Activated CD4-positive, alpha-beta T cell treated with anti-CD3 and anti-CD28 coated beads, Interleukin-2, Interleukin-6, amounts not matched to agents 100 ng/mL and 50 ng/mL, durations not matched to agents 16 hours and 8 hours (primary cell): ENCODE measurements at places on chromosomes 12 and 14.

DNA sequence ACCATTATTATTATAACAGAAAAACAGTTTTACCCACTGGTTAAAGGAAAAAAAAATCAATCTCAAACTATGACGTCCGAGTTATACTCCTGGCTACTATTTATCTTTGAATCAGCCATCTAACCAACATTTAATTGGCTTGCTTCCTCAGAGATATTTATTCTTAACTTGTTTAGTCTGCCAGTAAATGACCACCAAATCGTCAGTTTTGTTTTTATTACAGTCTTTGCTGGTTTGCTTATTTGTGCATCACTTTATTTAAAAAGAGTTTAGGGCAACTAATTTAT lies 71.2 kb downstream of the RASSF8 start:
- DNase-seq = no peak

- DNase-seq = peak; percentile 86
These were observed 568.3 kb downstream of the TMEM121 start for GRCh38 chr14:106094654-106095189.

GRCh38 chr12:89846473-89847055 lies 137.9 kb upstream of the ATP2B1 start:
- DNase-seq = no peak

DNA sequence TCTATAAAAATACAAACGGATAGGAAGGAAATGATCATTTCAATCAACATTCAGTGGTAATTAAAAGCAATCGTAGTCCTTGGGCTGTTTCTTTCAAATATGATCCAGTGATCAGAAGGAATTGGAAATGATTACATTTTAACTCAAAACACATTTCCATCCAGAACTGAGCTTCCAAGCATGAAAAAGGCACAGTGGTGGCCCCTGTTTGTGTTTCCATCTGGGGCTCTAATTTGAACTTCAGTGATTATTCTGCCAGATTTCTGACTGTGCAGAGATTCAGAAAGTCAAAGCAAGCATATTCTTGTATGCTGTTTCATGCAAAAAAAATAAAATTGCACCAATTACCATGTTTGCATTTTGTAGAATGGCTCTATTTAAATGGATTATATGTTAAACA lies 157.0 kb upstream of the LMNTD1 start:
- no peak for DNase-seq

DNA sequence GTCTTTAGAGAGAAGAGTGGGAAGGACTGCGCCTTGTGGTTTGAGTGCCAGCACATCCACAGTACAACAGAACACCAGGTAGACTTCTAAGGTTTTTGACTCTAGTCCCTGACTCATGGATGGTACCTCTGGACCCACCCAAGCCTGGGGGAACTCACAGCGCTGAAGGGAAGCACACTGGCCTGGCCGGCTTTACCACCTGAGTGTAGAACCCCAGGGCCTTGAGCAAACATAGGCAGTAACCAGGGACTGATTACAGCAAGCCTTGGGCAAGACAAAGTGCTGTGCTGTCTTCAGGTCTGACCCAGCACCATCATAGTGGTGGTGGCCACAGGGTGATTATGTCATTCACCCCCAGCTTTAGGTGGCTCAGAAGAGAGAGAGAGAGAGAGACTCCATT lies 17.2 kb downstream of the EML5 start:
- no peak for DNase-seq

DNA sequence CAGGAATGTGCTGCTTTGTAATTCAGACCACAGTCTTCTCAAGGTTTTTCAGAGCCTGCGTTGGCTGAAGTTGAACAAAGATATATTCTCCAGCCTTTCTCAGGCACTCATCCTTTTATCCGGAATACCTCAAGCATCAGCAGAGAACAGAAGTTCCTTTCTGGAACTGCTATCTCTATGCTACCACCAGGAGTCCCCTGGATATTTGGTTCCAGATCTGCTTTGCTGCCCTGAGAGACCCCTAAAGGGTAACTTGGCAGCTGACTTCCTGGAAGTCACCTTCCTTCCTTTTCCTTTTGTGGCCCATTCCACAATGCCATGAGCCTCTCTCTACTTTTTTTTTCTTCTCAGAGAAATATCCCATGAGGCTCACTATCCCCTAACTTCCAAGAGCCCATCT lies 188.2 kb downstream of the PLCZ1 start:
- no peak for DNase-seq

DNA sequence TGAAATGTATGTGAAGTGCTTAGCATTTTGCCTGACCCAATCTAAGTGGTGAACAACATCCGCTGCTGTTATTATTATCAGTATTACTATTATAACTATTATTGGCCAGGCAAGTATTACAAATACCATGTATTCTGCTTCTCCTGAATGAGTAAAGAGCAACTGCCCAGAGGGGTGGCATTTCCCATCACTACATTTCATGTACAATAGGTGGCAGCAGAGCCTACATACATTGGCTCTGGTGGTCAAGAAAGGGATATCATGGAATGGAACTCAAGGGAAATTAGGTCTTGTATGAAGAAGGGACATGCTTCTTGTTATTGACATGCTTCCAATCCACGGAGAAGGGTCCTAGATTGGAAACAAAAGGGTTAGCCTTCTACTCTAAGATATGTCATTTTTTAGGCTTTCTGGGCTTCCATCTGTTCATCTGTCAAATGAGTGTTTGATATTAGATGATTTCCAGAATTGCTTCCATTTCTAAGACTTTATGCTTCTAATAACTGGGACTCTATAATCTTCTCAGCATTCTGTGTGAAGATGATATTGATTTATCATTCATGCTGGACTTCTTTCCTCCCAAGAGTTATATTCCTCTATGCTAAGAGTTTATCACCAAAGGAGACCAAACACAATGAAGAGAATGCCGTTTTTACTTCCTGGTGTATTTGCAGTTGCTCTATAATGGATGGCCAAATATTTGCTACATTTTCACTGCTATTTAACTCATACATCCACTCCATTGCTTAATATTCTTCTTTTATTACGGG lies 239.1 kb downstream of the SSPN start:
- peak; percentile 56 for DNase-seq

- DNase-seq = no peak
These were observed 17.4 kb downstream of the PRKAB1 start for GRCh38 chr12:119685375-119685774.

DNA sequence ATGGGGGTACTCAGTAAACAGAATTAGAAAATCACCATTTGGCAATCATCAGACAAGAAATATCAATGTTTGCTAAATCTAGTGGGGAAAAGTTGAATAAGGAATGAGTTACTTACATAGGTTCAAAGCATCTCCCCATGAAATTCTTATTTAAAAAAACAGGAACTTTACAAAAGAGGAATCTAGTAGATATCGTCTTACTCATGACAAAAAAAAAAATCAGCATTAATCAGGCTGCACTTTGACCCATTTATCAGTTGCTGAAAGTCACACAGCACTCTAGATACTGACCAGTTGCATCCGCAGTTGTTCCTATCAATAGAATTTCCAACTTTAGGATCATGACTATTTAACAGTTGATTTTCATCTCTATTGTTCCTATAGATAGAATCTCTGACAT lies 5.8 kb upstream of the DICER1 start:
- DNase-seq = no peak
